ENCODE measurements at places on chromosomes 6 and 20.

DNA sequence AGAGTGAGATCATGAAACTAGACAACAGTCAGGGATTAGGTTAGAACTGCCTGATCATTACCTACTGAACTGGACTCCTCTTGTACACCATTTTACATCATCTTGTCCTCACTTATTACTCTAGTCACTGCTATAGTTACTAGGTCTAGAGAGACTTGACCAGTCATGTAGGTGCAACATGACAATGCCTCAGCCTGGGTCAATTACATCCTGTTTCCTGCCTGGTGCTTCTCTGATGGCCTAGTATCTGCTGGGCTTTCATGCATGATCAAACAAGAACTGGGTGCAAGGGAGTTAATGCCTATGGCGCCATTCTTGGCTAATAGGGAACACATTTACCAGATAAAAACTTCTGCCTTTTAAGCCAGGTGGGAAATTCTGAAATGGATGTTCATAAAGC lies 39.2 kb upstream of the MMS22L start:
- DNase-seq, result no peak

GRCh38 chr6:9623985-9624384 lies 790.9 kb downstream of the TFAP2A start:
- DNase-seq, result no peak

- no peak for DNase-seq
Measured at GRCh38 chr6:150198532-150198931, 55.7 kb downstream of the PPP1R14C start.

DNA sequence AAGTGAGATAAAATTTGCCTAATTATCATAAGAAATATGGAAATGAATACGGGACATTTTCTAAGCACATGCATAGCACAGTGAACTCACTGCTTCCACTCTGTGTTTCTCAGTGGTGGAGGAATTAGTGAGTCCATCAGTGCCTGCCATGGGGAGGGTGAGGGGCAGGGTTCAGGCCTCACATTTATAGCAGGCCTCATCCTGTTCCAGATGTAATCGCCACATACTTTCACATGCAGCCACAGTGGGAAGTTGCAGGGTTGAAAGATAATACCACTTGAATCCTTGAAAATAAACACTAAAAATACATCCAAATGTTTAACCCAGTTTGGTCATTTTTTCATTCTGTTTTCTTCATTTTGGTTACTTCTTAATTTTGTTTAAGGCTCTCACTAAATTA lies 29.9 kb upstream of the ANKEF1 start:
- no peak for DNase-seq

DNA sequence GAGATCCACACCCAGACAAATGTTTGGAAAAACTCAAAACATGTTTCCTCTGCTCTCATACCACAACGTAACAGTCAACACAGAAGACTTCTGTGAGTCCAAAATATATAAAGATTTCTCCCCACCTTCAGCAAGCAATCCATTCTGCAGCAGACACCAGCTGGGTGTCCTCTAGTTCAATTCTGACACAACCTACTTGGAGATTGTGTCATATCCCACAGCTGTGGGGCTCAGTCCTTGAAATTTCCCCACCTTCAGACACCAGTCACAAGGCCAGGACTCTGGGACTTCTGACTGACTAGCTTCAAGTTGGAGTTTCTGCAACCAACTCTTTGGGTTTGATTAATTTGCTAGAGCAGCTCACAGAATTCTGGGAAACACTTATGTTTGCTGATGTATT lies 244.8 kb upstream of the CDYL start:
- no peak for DNase-seq

DNA sequence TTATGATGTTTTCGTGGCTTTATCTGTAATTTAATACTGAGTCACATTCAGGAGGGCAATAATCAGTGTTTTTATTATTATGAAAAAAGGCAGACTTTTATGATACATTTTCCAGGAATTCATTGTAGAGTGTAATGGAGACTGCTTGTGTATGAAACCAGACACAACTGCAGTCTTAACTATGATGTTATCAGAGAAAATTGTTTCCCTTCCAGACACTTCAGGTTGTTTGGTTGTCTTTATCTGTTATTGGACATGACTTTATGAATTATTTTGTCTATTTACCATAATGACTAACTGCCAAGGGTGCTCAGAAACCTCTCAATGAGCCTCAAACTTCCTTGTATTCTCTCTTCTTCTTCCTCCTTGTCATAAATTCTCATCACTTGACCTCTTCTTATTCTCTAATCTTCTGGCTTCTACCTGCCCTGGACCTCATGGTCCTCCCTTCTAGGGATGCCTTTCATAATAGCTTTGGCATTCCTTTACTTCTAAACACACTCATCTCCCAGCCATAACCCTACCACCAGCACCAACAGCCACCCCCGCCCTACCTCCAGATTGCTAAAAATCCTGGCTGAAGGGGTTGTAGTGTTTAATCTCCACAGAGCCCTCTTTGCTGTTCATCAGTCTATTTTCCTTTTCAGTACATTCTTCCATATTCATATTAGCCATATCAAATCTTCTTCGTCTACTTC lies 492.5 kb downstream of the CDKAL1 start:
- DNase-seq, result no peak

- DNase-seq, result no peak
Measured at GRCh38 chr6:2162079-2162445, 83.3 kb downstream of the GMDS start.

GRCh38 chr6:51818520-51819022 lies 268.8 kb downstream of the PKHD1 start:
- DNase-seq, result no peak

DNA sequence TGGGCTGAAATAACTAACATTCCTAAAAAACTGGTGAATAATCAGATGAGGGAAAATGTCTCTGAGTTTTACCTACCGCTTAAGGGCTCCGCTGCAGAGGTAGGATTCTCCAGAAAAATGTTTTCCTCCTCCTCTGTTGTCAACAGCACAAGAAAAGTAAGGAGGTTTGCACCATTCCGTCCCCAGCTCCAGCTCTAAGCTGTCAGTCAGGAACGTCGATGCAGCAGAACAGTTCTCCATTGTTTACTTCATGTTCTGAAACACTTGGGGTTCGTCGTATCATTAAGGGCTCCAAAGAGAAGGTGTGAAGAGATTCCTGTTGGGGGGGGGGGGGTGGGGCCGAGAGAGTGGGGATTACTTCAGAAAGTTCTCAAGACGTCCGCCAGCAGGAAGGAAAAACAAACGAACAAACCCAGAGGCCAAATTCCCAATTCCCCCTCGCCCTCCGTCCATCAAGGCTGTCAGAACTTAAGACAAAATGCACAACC lies 734 bp downstream of the MMS22L start:
- DNase-seq, result peak; percentile 15

- no peak for DNase-seq
Measured at GRCh38 chr6:168789699-168790098, 348.7 kb downstream of the SMOC2 start.

- no peak for DNase-seq
Measured at GRCh38 chr20:4455301-4455701, 266.4 kb upstream of the PRND start.

GRCh38 chr6:132445201-132445951 lies 44.1 kb upstream of the MOXD1 start:
- no peak for DNase-seq

All from H7 (cell line).